ENCODE measurements at places on chromosomes 6 and 20.

GRCh38 chr6:109083657-109084056, 11.0 kb downstream of the SESN1 start:
- DNase-seq, result no peak

GRCh38 chr20:38131588-38132121, 33.4 kb downstream of the TGM2 start:
- no peak for DNase-seq

GRCh38 chr20:20134941-20135575, 82.7 kb downstream of the CFAP61 start:
- DNase-seq, result no peak

GRCh38 chr6:106254636-106255035, 70.9 kb downstream of the ATG5 start:
- no peak for DNase-seq

DNA sequence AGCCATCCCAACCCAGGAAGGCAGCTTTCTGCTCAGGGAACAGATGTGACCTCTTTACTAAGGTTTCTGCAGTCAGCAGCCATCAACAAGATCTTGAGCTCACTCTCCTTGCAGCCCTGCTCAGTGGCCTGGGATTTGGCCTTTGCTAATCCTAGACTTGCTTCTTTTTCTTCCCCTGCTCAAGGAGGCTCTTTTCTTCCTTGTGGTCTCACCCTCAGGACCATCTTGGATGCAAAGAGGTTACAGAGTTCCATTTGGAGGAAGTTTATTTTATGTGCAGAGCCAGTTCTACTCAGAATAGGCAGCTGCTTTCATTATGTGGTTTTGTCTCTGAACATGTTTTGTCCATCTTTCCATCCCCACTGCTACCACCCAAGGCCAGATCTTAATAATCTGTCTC, 49.3 kb downstream of the RALY start:
- no peak for DNase-seq

DNA sequence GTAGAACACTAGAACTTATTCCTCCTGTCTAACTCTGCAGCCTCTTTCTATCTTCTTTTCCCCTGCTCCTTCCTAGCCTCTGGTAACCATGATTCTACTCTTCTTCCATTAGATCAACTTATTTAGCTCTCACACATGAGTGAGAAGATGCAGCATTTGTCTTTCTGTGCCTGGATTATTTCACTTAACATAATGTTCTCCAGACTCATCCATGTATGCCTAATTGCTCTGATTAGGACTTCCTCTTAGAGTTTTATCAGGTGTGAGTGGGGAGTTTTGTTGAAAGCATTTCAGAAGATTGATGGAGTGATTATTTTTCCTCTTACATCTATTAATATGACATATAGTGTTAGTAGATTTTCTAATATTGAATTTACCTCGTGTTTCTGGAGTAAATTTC, 140.4 kb downstream of the CDKAL1 start:
- DNase-seq, result no peak

DNA sequence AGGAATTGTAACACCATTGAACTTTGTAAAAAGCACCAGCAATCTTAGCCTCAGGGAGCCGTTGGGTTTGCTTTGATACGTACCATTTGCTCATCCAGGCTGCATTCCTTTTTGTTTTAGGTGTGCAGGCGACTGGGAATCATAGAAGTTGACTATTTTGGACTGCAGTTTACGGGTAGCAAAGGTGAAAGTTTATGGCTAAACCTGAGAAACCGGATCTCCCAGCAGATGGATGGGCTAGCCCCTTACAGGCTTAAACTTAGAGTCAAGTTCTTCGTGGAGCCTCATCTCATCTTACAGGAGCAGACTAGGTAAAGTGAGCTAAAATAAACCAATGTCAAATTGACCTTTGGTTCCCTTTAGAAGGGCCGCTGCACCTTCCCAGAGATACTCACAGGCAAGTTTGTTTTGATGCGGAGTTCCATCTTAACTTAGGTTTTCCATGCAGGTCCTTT, 1.6 kb downstream of the MYLIP start:
- no peak for DNase-seq

- no peak for DNase-seq
Observed at GRCh38 chr6:132068766-132069165, 117.6 kb upstream of the CCN2 start.

- DNase-seq, result no peak
Observed at GRCh38 chr6:34412016-34412415, 13.9 kb downstream of the RPS10 start.

GRCh38 chr20:53831812-53832211, 238.2 kb upstream of the ZNF217 start:
- no peak for DNase-seq

All from stimulated activated naive CD8-positive, alpha-beta T cell treated with anti-CD3 and anti-CD28 coated beads, Interleukin-15, Interleukin-2, amounts not matched to agents 100 U/mL and 50 U/mL, for 24 hours (primary cell).